Effector memory CD8-positive, alpha-beta T cell (primary cell): ENCODE measurements at places on chromosomes 13 and 19.

DNA sequence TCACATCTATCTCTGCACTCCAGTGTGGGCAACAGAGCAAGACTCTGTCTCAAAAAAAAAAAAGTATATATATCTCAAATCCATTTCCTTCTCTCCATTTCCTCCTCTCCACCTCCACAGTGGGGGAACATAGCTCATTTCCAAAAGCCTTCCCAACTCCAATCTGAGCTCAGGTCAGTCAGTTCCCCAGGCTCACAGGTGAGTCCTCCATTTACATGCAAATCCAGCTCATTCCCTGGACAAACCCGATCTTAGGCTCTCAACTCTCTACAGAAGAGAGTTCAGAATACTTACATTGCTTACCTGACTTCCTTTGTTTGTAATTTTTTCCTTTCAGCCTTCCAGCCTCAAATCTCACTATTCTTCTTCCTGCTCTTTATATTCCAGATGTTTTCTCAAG is 518.3 kb downstream of the GPC6 start:
- DNase-seq, result no peak
- no peak overlapping the region for H3K4me3 ChIP-seq
- H3K27me3 ChIP-seq, result peaks cover 7% of the 10 kb centered on the region
- no peaks in the 10 kb centered on the region for H3K36me3 ChIP-seq
- no peak overlapping the region for H3K27ac ChIP-seq

GRCh38 chr13:44792096-44792495 is 197.2 kb downstream of the NUFIP1 start:
- no peak for DNase-seq
- no peak overlapping the region for H3K27ac ChIP-seq
- H3K36me3 ChIP-seq, result no peaks in the 10 kb centered on the region
- H3K4me3 ChIP-seq, result no peak overlapping the region

GRCh38 chr13:50167224-50167947 is 152.1 kb downstream of the KCNRG start:
- no peaks in the 10 kb centered on the region for H3K4me1 ChIP-seq
- H3K27me3 ChIP-seq, result peaks cover 6% of the 10 kb centered on the region
- no peak overlapping the region for H3K27ac ChIP-seq
- no peak for DNase-seq

DNA sequence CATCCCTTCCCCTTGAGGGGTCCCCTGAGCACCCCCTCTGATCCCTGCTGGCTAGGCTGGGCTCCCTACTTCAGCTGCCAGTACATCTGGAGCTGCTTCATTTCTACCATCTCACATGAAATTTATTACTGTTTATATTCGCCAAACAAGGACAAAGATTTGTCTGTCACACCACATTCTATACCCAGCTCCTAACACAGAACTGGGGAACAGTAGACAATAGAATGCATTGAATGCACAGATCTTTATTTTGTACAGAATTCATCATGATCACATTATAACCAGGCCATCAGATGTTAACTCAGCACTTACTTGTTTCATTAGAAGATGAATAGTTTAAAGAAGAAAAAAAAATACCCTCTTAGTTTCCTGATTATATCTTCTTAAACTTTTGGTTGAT is 159.4 kb downstream of the KLF5 start:
- H3K36me3 ChIP-seq, result no peaks in the 10 kb centered on the region
- H3K27ac ChIP-seq, result no peak overlapping the region
- H3K4me1 ChIP-seq, result peaks cover 5% of the 10 kb centered on the region
- DNase-seq, result no peak
- H3K4me3 ChIP-seq, result no peak overlapping the region

DNA sequence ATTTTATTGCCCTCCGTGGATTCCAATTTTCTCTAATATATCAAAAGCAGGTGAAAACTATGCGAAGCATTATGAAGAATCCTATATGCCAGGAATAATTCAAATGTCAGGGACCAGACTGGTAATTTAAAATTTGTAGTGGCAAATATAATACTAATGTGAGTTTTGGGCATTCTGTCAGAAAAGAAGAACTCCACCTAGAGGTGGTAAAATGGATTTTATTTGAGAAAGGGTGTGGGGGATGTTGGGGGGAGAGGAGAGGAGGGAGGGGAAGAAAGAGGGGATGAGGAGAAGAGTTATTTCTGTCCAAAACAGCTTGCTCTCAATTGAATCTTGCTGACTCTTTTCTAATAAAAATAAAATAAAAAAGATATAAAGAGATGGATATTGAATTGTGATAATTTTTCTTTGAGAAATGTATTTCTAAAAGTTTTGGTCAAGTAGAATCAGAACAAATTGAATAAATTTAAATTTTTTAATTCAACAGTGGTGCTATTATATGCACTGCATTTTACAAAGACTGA is 929.3 kb upstream of the SLITRK5 start:
- no peaks in the 10 kb centered on the region for H3K36me3 ChIP-seq
- no peaks in the 10 kb centered on the region for H3K27me3 ChIP-seq
- no peaks in the 10 kb centered on the region for H3K4me1 ChIP-seq
- DNase-seq, result no peak
- no peak overlapping the region for H3K4me3 ChIP-seq

- H3K27me3 ChIP-seq, result no peaks in the 10 kb centered on the region
- H3K36me3 ChIP-seq, result no peaks in the 10 kb centered on the region
- H3K4me3 ChIP-seq, result no peak overlapping the region
- DNase-seq, result no peak
- peaks cover 6% of the 10 kb centered on the region for H3K4me1 ChIP-seq
- no peak overlapping the region for H3K27ac ChIP-seq
These were observed 82.9 kb downstream of the DPF1 start for GRCh38 chr19:38141108-38141507.

DNA sequence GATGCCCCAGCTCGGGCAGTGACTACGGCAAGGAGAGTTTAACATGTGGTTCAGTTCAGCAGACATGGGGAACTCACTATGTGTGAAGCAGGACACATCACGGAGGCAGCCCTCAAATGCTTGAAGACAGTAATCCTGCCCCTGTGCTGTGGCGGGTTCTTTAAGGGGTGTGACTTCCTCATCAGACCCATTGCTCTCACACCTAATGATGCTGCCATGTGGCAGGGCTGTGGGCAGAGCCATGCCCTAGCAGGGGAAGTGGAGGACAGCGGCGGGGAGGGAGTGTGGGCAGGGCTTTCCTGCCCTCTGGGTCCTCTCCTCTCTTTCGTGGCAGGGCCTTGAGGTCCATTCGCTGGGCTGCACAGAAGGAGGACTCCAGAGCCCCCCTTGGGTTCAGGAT is 131.1 kb upstream of the GJB6 start:
- H3K27me3 ChIP-seq, result peaks cover 19% of the 10 kb centered on the region
- DNase-seq, result no peak
- H3K4me3 ChIP-seq, result no peak overlapping the region
- H3K27ac ChIP-seq, result no peak overlapping the region
- H3K36me3 ChIP-seq, result no peaks in the 10 kb centered on the region
- H3K4me1 ChIP-seq, result peaks cover 7% of the 10 kb centered on the region
